ENCODE measurements at places on chromosomes 13 and 19.

DNA sequence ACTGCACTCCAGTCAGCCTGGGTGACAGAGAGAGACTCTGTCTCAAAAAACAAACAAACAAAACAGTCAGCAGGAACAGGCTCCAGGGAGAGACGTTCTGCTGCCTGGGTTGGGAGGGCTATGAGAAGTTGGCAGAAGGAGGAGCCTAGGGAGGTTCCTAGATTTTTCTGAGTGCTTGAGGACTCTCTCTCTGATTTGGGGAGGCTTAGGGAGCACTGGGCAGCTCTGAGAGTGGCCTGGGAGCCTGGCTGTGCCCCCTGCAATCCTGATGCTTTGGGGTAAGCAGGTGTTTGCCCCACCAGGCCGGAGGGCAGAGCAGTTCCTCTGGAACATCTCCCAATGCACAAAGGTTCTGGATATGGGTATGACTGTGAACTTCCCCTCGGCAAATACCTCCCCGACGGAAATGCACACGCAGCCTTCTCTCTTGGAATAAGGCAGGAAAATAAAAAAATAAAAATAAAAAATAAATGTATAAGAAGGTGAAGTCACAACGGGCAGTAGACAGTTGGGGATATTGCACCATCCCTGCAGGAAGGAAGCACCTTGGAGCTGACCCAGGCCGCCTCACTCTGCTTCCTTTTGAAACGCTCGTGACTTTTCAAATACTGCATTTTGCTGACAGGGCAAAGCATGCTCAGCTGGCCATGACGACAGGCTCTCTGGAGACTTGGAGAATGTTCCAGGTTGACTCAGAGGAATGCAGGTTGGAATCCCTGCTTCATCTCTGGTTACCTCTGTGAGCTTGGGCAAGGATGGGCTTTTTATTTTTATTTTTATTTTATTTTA lies 26.5 kb upstream of the HOMER3 start:
- DNase-seq: no peak

DNA sequence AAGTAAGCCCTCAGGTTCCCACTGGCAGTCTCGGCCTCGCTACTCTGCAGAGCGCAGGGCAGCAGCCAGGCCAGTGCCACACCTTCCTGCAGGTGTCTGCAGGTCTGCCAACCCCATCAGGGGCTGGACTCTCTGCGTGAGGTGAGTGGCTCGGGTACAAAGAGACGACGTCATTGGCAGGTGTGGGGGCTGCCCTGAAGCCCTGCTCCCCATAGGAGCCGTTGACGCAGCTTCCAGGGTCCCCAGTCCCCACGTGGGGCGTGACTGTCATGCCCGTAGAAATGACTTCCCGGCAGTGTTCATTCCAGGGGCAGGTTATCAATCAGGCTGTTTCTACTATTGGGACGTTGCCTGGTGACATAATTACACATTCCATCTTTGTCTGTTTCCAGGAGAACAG lies 15.3 kb upstream of the GJB6 start:
- no peak for DNase-seq

- no peak for DNase-seq
Measured at GRCh38 chr19:43842007-43842406, 14.9 kb downstream of the ZNF283 start.

GRCh38 chr19:37932985-37933936 lies 26.3 kb downstream of the SIPA1L3 start:
- no peak for DNase-seq

GRCh38 chr13:98515818-98516465 lies 61.0 kb downstream of the STK24 start:
- no peak for DNase-seq

DNA sequence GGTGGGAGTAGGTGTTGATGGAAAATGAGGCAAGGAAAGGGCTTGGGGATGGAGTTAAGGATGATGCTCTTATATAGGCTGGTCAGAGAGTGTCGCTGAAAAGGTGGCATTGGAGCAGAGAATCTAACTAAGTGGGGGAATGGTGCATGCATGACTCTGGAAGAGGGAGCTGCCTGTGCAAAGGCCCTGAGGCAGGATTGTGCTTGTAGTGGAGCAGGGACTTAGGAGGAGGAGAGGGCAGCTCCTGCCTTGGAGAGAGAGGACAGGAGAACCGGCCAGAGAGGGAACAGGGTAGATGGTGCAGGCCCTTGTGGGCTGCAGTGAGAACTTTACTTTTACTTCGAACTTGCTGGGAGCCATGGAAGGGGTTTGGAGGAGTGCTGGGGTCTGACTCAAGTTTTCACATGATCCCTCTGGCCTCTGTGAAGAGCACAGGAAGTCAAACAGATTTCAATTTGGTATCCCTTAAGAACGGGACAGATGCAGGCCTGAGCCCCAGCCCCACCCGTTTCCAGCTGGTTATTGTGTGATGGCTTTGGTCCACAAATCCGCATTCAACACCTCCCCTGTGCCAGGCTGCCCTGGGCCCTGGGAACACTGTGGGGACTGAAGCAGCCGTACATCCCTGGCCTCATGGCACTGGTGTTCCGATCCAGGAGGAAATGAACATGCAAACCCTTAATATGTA lies 7.0 kb downstream of the AP2A1 start:
- no peak for DNase-seq

DNA sequence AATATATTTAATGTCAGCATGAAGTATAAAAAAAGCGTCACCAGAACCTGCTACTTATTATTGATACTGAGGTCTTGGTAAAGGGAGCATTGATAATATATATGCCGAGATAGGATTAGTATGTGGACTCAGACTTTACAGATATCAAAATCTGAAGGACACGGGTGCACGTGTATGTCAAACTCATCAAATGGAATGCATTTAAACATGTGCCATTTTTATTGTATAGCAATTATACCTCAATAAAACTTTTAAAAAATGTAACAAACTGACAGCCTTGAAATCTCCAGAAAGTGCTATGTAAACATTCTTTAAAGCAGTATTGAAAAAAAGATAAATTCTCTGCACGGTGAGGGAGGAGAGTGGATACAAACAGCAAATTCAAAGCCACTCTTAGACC lies 157.9 kb downstream of the RNF17 start:
- no peak for DNase-seq

- no peak for DNase-seq
Measured at GRCh38 chr13:21738630-21739029, 67.8 kb downstream of the FGF9 start.

GRCh38 chr19:8333767-8334457 lies 9.2 kb downstream of the KANK3 start:
- no peak for DNase-seq

- DNase-seq: no peak
Measured at GRCh38 chr13:27279506-27279905, 8.9 kb downstream of the RASL11A start.

GRCh38 chr13:57311009-57311586 lies 144.1 kb downstream of the PRR20E start:
- DNase-seq: no peak

DNA sequence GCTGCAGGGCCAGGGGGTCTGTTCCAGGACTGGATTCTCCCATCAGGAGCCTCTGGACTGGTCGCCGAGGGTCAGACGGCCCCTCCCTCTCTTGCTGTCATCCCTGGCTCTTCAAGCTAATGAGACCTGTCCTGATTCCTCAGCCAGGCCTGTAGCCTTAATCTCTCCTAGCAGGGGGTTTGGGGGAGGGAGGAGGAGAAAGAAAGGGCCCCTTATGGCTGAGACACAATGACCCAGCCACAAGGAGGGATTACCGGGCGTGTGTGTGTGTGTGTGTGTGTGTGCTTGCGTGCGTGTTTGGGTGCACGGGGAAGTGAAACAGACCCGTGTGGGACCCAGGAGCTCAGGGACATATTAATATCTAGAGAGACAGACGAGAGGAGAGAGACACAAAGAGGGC lies 1.9 kb upstream of the CRX start:
- DNase-seq: no peak

GRCh38 chr13:109119896-109120295 lies 490.5 kb downstream of the MYO16 start:
- DNase-seq: no peak

GRCh38 chr19:8815780-8816179 lies 16.3 kb downstream of the ZNF558 start:
- DNase-seq: no peak

- no peak for DNase-seq
Measured at GRCh38 chr13:66612983-66613382, 617.2 kb downstream of the PCDH9 start.

DNA sequence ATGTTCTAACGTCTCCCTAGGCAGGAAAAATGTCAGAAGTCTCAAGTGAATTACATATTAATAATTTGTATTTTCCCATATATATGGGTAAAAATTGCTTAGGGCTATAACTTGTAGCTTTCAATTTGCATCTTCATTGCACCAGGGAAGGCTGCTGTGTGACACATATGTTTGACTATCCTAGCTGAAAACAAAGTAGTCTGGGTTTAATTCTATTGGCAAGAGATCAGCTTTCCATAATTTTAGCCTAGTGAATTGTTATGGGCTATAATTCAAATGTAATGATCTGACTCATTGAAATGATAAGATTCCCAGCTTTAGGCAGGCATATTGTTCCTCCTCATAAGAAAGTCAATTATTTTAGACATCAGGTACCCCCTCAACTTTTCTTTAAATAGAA lies 553.1 kb downstream of the DCT start:
- DNase-seq: no peak

DNA sequence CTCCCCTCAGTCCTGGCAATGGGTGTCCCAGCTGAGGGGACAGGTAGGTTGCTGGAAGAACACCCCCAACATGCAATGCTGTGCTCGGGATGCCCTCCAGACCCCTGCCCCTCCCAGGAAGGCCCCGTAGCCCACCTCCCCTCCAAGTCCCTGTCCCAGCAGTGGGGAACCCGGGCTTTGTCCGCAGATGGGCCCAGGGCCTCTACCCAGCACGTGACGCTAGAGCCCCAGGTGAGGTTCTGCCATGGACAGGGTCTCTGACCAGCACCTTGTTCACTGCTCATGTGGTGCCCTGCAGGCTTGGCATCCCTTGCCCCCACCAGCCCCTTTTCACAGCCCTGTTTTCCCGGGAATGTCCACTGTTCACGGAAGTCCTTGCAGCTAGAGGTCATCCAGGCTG lies 220.0 kb upstream of the SGCG start:
- no peak for DNase-seq

GRCh38 chr19:57570707-57571106 lies 8.0 kb downstream of the ZNF416 start:
- DNase-seq: no peak

DNA sequence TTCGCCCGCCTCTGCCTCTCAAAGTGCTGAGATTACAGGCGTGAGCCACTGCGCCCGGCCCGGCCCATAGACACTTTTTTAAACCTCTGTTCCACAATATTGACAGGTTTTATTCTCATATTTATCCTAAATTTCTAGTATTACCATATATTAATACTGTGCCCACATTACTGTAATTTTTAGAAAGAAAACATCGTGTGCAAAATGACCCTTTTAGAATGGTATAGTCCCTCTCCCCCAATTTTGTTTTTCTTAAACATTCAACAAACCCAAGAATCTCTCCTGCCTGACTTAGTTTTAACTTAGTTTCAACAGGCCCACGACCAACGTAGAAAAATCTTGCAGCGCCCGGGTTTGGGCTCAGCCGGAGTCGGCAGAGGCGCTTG lies 9.1 kb downstream of the CDX2 start:
- no peak for DNase-seq

DNA sequence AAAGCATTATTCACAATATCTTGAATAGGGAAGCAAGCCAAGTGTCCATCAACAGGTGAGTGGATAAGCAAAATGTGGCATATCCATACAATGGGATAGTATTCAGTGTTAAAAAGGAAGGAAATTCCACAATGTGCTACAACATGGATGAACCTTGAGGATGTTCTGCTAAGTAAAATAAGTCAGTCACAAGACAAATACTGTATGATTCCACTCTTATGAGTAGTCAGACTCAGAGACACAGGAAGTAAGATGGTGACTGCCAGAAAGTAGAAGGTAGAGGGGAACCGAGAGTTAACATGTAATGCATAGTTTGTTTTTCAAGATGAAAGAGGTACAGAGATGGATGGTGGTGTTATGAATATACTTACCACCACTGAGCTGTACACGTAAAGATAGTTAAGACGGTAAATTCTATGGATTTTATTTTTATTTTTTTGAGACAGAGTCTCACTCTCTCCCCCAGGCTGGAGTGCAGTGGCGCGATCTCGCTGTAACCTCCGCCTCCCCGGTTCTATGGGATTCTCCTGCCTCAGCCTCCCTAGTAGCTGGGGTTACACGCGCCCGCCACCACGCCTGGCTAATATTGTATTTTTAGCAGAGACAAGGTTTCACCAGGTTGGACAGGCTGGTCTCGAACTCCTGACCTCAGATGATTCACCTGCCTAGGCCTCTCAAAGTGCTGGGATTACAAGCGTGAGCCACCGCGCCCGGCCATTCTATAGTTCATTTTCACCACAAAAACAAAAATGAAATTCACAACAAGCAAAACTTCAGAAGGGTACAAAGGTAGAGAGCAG lies 1.0 kb upstream of the CHAMP1 start:
- peak; percentile 18 for DNase-seq

DNA sequence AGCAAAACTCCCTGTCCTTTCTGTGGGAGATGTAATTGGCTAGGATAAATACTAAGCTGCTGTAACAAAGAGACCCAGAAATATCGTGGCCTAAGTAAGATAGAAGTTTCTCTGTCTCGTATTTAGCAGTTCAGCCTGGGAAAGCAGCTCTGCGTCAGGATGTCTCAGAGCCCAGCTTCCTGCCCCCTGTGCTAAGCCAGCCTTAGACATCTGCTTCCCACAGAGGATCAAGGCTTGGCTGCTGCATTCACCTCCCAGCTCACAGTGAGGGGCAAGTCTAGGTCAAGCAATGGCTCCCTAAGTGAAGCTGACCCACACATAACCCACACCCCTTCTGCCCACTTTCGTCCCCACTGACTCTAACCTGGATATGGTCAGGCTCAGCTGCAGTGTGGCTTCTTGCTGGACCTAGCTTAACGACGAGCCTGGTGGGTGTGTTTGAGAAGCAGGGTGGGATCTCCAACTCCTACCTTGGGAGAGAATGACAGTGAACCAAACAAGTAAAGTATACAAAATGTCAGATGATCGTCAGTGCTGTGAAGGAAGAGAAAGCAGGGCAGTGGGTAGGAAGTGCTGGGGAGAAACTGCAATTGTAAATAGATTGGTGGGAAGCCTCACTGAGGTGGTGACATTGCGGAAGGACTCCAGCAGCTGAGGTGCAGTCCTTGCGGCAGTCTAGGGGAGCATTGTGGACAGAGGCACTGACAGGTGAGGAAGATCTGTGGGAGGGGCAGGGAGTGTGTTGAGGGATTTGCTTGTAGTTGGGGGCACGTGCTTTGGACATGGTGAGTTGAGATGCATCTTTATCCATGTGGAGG lies 82.9 kb downstream of the TNFRSF19 start:
- DNase-seq: no peak

DNA sequence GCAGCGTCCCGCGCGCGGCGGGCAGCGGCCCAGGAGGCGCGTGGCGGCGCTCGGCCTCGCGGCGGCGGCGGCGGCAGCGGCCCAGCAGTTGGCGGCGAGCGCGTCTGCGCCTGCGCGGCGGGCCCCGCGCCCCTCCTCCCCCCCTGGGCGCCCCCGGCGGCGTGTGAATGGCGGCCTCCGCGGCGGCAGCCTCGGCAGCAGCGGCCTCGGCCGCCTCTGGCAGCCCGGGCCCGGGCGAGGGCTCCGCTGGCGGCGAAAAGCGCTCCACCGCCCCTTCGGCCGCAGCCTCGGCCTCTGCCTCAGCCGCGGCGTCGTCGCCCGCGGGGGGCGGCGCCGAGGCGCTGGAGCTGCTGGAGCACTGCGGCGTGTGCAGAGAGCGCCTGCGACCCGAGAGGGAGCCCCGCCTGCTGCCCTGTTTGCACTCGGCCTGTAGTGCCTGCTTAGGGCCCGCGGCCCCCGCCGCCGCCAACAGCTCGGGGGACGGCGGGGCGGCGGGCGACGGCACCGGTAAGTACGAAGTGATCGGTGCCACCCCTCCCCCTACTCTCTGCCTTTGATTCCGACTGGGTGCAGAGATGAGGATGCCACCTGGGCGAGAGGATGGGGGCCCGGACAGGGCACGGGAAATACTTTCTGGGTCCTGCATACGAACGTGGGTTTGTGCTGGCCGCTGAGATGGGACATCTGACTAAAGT lies 874 bp downstream of the TRIM28 start:
- DNase-seq: peak; percentile 76

All from stimulated activated CD4-positive, alpha-beta T cell treated with anti-CD3 and anti-CD28 coated beads, Interleukin-4, amount 100 ng/mL, for 4 hours (primary cell).